Sciatic nerve (tissue), 2 donors: ENCODE measurements at places on chromosomes 2 and 18. TPM values are rescaled to one million over a fixed set of nuclear protein-coding genes. Genes with fewer than 3 reads are reported as not detected.

The C2orf80 gene
- total RNA-seq: not detected

The TMEM200C gene
- 0.94 TPM for total RNA-seq

The TCF23 gene
- not detected for total RNA-seq

The MAP4K3 gene
- total RNA-seq: 50.4 TPM

The TUBA4B gene
- not detected for total RNA-seq

The SGPP2 gene
- 0.53 TPM for total RNA-seq

The UGT1A4 gene
- total RNA-seq: not detected

The ANKAR gene
- total RNA-seq: 30.3 TPM

The CRYGD gene
- total RNA-seq: not detected

The TMEM17 gene
- total RNA-seq: 4.9 TPM

The CDH19 gene
- 160 TPM for total RNA-seq

The SERPINB5 gene
- not detected for total RNA-seq

The NAT8 gene
- total RNA-seq: not detected

The MSH2 gene
- 25.1 TPM for total RNA-seq

The VWA3B gene
- 0.80 TPM for total RNA-seq
